Smooth muscle cell of trachea (primary cell): ENCODE measurements at places on chromosomes 1 and 21. TPM values are rescaled to one million over a fixed set of nuclear protein-coding genes. Genes with fewer than 3 reads are reported as not detected.

Gene RNF186
- total RNA-seq: not detected in 2 replicates

Gene C1orf185
- not detected in 2 replicates for total RNA-seq

Gene PLA2G2A
- not detected in 2 replicates for total RNA-seq

Gene HCRTR1
- not detected in 2 replicates for total RNA-seq

Gene PADI2
- total RNA-seq: under 0.01 and 0.15 TPM in 2 replicates

Gene KIF1B
- total RNA-seq: 31.1 and 43.6 TPM in 2 replicates

Gene CSRP1
- 241 and 347 TPM in 2 replicates for total RNA-seq

Gene CHAF1B
- total RNA-seq: 1.3 and 4.1 TPM in 2 replicates

Gene LUZP1
- 16.1 and 19.2 TPM in 2 replicates for total RNA-seq

Gene LCE1F
- total RNA-seq: not detected in 2 replicates

Gene CD48
- total RNA-seq: not detected in 2 replicates

Gene CTSE
- not detected in 2 replicates for total RNA-seq

Gene KLHDC7A
- total RNA-seq: not detected in 2 replicates

Gene LAX1
- not detected in 2 replicates for total RNA-seq

Gene RGS13
- not detected in 2 replicates for total RNA-seq

Gene LY9
- total RNA-seq: not detected in 2 replicates

Gene ZNF593OS
- total RNA-seq: not detected in 2 replicates

Gene DIO1
- total RNA-seq: under 0.01 TPM in 1 of 2 replicates, not detected in the other

Gene MTARC1
- 1.2 and 3.0 TPM in 2 replicates for total RNA-seq

Gene SDHB
- total RNA-seq: 97.8 and 146 TPM in 2 replicates

Gene APCS
- not detected in 2 replicates for total RNA-seq

Gene C1orf87
- 0.15 TPM in 1 of 2 replicates, not detected in the other for total RNA-seq

Gene AMY1A
- total RNA-seq: not detected in 2 replicates

Gene SNIP1
- 15.9 and 21.7 TPM in 2 replicates for total RNA-seq

Gene SHE
- under 0.01 and 0.15 TPM in 2 replicates for total RNA-seq

Gene LRRC8B
- 0.58 and 0.66 TPM in 2 replicates for total RNA-seq

Gene PLA2G2D
- not detected in 2 replicates for total RNA-seq

Gene SPRR2G
- total RNA-seq: not detected in 2 replicates

Gene FAM177B
- total RNA-seq: not detected in 2 replicates

Gene OR2T35
- not detected in 2 replicates for total RNA-seq

Gene TFF3
- 0.17 and 0.29 TPM in 2 replicates for total RNA-seq

Gene PYHIN1
- not detected in 2 replicates for total RNA-seq

Gene FALEC
- 1.5 TPM in 1 of 2 replicates, not detected in the other for total RNA-seq

Gene NID1
- 48.3 and 54.7 TPM in 2 replicates for total RNA-seq

Gene SHC1
- 189 and 432 TPM in 2 replicates for total RNA-seq

Gene DNAJC28
- total RNA-seq: 1.3 and 3.2 TPM in 2 replicates

Gene GPR3
- total RNA-seq: 0.33 TPM in 1 of 2 replicates, not detected in the other

Gene ANKRD45
- 0.29 and 0.83 TPM in 2 replicates for total RNA-seq

Gene S100B
- total RNA-seq: 0.29 TPM in 1 of 2 replicates, not detected in the other

Gene RGS8
- total RNA-seq: under 0.01 TPM in 1 of 2 replicates, not detected in the other

Gene EPHB2
- 20.5 and 47.3 TPM in 2 replicates for total RNA-seq

Gene UTS2
- total RNA-seq: not detected in 2 replicates

Gene SPATA17
- 0.50 and 0.87 TPM in 2 replicates for total RNA-seq

Gene GFI1
- 0.15 TPM in 1 of 2 replicates, not detected in the other for total RNA-seq

Gene FAM3B
- total RNA-seq: not detected in 2 replicates

Gene KLF17
- under 0.01 and 0.17 TPM in 2 replicates for total RNA-seq

Gene C8A
- total RNA-seq: under 0.01 TPM in 1 of 2 replicates, not detected in the other

Gene OR2T11
- not detected in 2 replicates for total RNA-seq

Gene HORMAD1
- total RNA-seq: not detected in 2 replicates

Gene UBL4B
- total RNA-seq: under 0.01 TPM in 1 of 2 replicates, not detected in the other

Gene THEM5
- total RNA-seq: 0.17 TPM in 1 of 2 replicates, not detected in the other

Gene TCP10L
- total RNA-seq: 0.17 and 0.44 TPM in 2 replicates

Gene JUN
- 76.8 and 249 TPM in 2 replicates for total RNA-seq

Gene NBPF4
- total RNA-seq: not detected in 2 replicates

Gene RGS5
- 1.6 and 4.5 TPM in 2 replicates for total RNA-seq
